ENCODE measurements at places on chromosomes 3 and 15.

DNA sequence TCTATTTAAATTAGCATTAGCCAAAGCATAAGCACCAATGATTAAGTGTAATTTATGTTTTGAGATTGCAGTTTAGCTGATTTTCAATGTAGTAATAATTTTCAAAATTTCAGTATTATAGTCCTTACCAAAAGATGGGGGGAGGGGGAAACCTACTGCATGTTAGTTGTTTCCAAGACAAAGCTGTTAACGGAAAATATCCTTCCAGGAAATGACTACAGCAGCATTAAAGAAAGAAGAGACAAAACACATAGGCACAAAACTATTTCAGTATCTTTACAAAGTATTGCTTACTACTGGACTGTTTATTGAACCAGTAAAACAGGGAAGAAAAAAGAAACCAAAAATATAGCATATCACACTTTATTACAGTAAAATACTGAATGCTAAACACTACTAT is 10.5 kb downstream of the BNIP2 start:
- DNase-seq: no peak

DNA sequence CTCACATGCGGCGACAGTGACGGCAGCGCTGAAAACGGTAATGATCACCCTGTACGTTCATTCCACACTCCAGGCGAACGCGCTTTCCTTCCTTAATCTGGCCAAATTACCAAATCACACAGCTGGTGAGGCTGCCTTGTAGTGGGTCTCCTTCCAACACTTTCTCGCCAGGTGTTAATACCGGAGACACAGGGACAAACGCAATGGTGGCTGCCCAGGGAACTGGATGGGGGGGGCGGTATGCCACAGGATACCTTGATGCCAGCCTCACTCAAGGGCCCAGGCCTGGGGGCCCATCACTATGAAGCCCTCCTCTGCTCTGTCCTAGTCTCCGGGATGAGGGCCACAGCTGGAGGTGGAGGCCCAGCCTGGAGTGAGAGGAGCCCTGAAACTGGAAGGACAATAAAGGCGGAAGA is 1.4 kb upstream of the CAMK2N2 start:
- no peak for DNase-seq

DNA sequence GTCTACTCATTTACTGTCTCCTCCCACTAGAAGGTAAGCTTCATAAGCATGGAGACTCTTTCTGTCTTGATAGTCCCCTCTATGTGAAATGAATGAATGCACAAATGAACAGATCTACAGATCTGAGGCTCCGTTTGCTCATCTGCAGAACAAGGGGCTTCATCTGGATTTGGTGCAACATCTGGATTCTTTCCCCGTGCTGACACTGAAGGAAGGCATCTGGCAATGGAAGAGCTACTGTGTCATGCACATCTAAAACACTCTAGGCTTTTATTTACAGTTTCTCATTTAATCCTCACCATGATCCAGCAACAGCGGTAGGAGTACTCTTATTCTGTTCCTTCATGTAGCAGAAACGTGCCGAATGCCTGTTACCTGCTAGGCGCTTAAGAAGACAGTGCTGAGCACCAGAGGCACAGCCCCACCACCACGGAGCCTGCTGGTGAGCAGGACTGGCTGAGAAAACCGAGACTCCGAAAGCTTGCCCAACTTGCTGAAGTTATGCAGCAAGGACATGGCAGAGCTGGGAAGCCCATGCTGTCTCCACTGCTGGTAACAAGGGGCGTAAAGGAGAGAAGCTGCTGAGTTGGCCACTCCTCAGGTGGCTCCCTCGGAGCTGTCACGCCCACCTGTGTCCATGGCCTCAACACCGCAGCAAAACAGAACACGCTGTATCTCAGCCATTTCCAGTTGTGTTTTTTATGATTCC is 31.1 kb downstream of the LSM3 start:
- no peak for DNase-seq

- DNase-seq: no peak
Measured at GRCh38 chr15:88230823-88231222, 25.7 kb downstream of the NTRK3 start.

DNA sequence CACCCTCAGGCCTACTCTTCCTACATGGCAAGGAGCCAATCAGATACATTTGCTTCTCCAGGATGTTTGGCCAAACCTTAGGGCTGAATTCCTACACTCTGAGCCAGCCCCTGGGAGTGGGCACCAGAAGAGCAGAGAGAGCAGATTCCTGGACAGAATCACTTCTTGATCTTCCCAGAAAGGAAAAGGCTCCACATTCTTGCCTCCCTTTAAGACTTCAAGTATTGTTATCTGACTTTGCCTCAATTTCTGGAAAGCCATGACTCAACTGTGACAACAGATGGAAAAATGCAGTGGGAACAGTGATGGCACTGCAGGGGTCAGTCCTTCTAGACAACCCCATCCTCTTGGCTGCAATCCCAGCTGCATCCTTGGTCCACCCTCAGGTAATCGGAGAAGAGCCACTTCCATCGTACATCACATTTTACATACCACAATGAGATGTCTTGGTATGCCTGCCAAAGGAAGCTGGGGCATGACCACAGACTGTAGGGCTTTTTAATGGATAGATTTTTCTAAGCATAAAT is 21.0 kb downstream of the SLCO2A1 start:
- DNase-seq: peak; percentile 99

GRCh38 chr3:151382671-151383070 is 1.9 kb downstream of the P2RY12 start:
- no peak for DNase-seq

- no peak for DNase-seq
Measured at GRCh38 chr3:10380906-10381305, 60.0 kb upstream of the SEC13 start.

DNA sequence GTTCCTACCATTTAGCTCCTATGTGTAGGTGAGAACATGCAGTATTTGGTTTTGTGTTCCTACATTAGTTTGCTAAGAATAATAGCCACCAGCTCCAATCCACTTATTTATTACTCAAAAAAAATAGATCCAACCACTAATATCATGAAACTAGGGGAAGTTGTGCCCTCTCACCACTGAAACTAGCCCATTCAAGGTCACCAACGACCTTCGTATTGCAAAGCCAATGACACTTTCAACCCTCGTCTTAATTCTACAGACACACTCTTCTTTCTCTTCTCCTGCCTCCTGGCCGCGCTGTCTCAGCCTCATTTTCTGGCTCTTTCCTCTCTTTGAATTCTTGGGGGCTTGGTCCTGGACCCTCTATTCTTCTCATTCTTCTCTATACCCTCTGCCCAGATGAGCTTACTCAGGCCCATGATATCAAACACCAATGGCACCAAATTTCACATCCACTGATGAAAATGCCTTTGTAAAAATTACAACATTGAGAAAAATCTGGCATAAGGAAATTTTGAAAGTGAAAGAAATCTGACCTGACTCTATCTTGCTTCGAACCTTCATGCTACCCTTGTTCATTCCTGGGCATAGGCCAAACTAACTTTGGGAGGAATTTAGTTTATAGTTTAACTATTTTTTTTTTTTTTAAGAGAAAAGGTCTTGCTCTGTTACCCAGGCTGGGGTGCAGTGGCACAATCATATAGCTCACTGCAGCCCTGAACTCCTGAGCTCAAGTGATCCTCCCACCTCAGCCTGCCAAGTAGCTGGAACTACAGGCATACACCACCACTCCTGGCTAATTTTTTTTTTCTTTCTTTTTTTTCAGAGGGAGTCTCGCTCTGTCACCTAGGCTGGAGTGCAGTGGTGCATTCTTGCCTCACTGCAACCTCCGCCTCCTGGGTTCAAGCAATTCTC is 25.4 kb upstream of the LIMD1 start:
- DNase-seq: peak; percentile 22

Data from kidney tubule cell (primary cell).